ENCODE measurements at places on chromosomes 1 and 21. TPM values are rescaled to one million over a fixed set of nuclear protein-coding genes. Genes with fewer than 3 reads are reported as not detected.

Gene OVAAL
- 4.2 TPM for total RNA-seq

Gene LAD1
- total RNA-seq: 0.76 TPM

Gene TRPM2
- total RNA-seq: not detected

Gene TSSK3
- 1.4 TPM for total RNA-seq

Gene MAEL
- total RNA-seq: 0.63 TPM

Gene TIE1
- not detected for total RNA-seq

Gene TSPAN1
- total RNA-seq: not detected

Gene LRP8
- 35.4 TPM for total RNA-seq

Gene SPRR2E
- not detected for total RNA-seq

GRCh38 chr1:101051688-101052638, 26.4 kb upstream of the DPH5 start:
- peak; percentile 81 for DNase-seq

GRCh38 chr1:29599826-29600225, 363.5 kb downstream of the PTPRU start:
- no peak for DNase-seq

- DNase-seq: no peak
Measured at GRCh38 chr1:187617776-187618175, 789.0 kb downstream of the PLA2G4A start.

- DNase-seq: no peak
Measured at GRCh38 chr1:175812936-175813335, 69.5 kb upstream of the TNR start.

- no peak for DNase-seq
Measured at GRCh38 chr1:102853136-102853535, 255.2 kb downstream of the COL11A1 start.

DNA sequence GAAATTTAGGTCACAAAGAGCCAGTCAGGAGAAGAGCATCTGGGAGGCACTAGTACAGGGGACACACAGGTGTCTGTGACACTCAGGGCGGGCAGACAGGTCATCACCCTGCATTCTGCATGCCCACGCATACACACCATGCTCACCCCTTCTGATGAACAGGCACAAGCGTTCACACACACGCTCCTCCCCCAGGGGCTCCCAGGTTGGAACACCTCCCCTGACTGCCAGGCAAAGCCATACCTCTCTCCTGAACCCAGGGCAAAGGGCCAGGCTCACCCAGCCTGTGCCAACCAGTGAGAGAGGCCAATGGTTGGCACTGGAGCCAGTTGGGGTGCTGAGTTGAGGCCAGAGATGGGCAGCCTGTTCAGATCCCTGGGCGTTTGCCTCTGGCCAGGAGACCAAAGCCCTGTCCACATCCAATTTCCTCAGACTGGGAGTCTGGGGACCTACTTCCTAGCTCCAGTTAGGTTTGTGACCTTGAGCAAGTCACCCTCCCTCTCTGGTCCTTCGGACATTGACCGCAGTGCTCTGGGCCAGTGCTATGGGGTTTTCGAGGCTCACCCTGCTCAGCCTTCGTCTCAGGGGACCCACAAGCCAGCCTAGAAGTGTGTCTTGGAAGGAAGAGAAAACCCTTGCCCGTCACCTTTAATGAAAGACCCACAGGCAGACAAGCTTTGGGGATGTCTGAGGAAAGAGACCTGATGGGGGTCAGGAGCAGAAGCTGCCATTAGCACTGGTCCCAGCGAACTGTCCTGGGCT, 5.8 kb upstream of the LAD1 start:
- DNase-seq: no peak

- no peak for DNase-seq
Measured at GRCh38 chr21:33948951-33949444, 33.4 kb upstream of the ATP5PO start.

DNA sequence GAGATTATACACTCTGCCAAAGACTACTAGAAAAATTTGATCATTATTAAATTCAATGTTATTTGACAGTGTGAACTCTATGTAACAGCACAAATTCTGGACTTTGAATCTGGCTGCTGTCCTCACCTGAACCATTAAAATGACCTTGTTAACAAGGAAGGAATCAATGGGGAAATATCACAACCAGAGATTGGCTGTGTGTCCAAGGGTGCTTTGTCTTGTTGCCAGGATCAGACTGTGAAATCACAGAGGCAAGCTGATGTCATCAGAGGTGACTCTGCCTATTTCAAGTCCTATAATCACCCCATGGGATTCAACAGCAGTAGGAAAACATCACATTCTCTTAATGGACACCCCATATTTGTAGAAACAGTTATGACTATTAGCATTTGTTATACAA, 46.8 kb downstream of the ADAMTS5 start:
- DNase-seq: no peak

DNA sequence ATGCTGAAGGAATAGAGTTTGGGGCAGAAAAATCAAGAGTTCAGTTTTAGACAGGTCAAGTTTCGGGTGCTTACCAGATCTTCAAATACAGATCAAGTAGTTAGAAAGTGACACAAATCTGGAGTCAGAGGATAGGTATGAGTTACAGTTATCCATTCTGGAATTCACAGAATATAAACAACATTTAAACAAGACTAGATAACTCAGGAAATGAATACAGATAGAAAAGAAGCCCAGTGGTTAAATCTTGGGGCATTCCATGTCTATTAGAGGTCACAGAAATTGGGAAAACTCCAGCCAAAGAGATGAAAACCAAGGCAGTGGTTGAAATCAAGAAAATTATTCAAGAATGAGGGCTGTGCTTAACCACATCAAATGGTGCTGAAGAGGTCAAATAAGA, 187.0 kb upstream of the HP1BP3 start:
- no peak for DNase-seq

DNA sequence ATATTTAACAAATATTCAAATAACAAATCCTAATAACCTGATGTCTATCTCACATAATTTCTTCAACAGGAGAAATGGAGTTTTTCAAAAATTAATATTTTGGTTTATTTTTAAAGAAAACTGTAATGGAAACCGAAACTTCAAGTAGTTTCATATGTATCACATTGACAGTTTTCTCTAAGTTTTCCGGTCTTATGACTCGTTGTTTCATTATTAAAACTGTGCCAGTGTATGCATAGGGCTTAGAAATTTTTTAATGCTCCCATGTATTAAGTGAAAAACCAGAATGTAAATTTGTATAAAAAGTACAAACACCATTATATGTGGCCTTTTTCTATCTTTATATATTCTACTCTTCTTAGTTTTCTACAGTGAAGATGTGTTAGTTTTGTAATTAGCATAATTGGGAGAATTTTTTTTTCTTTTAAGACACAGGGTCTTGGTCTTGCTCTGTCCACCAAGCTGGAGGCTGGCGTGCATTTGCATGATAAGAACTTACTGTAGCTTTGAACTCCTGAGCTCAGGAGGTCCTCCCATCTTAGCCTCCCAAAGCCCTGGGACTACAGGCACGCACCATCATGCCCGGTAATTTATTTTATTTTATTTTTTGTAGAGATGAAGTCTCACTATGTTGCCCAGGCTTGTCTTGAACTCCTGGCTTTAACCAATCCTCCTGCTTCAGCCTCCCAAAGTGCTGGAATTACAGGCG, 43.9 kb upstream of the SAMSN1 start:
- no peak for DNase-seq

DNA sequence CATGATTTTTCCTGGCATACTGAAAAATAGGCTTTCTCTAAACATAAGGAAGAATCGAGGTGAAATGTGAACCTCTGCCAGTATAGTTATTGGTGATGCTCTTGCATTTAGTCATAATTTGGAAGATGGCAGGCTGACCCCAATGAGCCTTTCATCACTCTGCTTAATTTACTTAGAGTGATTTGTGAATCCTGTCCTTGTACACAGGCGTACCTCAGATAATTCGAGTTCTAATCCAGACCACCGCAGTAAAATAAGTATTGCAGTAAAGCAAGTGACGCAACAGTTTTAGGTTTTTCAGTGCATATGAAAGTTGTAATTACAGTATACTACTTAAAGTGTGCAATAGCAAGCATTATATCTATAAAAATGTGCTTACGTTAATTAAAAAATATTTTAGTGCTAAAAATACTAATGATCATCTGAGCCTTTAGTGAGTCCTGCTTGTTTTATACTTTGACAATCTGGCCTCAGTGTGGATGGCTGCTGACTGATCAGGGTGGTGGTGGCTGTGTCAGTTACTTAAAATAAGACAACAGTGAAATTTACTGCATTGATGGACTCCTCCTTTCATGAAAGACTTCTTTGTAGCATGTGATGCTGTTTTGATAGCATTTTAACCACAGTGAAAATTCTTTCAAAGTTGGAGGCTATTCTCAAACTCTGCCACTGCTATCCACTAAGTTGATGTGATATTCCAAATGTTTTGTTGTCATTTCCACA, 1.7 kb downstream of the PKNOX1 start:
- DNase-seq: peak; percentile 52
